Bone marrow (tissue), 2 donors: ENCODE measurements at places on chromosomes 12 and 14.

DNA sequence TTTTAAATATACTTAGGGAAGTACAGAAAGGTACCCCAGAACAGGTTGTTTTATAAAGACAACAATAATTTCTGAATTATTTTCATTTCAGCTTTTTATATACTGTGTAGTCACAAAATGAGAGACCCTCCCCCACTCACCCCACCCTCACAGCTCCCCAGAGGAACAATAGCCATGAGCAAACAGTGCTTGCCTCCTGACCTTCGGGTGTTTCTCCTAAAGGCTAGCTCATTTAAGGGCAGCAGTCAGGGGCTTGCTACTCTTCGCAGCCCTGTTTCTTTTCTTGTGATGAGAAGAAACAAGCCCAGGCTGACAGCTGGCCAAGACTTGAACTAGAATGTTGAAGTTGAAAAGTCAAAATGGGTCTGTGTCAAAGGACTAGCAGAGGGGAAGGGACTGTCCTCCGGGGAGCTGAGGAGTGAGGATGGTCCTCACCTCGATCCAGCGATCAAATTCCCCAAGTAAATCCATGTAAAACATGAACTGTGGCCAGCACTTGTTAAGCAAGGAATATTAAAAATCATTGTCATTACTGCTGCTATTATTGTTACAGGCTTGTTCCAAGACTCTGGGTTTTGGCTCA, 133.8 kb upstream of the ARHGAP5 start:
- no peak for DNase-seq

DNA sequence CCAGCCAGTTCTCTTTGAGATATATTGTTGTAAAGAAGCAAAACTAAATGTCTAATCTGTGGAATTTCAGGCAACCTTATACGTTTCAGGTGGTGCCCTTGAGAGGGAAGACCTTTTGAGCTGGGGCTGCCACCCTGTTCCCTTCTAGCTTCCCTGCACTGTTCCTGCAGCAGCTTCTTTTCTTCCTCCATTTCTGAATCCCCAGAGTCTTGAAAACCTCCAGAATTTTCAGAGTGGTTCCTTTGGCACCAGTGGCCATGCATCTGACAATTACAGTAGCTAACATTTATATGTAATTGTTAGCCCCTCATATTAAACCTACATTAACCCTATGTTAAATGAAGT, 271.3 kb downstream of the ZFP36L1 start:
- DNase-seq, result no peak

GRCh38 chr14:22812744-22813143, 2.5 kb downstream of the SLC7A7 start:
- DNase-seq, result no peak

DNA sequence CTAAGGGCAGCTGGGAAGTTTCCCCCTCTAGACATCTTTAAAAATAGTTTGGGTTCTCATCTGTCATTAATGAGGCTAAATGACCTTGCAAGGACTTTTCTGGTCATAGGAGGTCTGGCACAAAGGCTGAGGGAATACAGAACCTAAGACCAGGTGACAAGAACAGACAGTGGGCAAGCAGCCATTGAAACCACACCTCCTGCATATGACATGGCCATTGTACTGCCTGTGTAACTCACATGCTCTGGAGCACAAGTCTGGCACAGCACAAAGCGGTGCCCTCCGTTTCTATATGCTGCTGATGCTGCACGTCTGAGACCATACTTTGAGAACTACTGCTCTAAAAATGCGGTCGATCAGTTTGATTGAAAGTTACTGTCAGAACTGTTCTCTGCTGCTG, 143.3 kb downstream of the APAF1 start:
- DNase-seq, result no peak

DNA sequence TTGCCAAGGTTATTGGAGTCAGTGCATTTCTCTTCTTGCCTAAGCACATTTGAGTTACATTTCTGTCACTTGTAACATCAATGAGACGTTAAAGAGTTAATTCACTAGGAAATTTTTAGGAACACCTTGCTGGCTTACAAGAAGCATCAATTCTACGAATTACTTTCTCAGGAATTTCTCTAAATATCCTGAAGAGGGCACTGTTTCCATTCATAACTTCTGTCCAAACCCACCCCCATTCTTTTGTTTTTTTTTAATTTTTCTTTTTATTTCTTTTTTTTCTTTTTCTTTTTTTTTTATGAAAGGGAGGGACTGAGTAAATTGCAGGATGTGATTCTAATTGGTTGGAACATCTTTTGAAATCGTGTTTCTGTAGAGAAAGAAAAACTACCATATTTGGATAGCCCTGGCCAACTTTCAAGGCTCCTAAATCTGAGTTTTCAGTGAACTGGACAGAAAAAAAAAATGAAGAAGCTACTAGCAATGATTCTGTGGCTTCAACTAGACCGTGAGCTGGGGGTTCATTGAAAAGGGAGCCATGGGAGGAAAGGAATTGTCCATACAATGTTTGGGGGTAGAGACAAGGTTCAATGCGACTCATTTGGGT, 285.3 kb downstream of the DAD1 start:
- DNase-seq, result no peak

GRCh38 chr12:69685810-69686209, 13.3 kb downstream of the BEST3 start:
- no peak for DNase-seq

GRCh38 chr12:57724003-57724935, 14.3 kb downstream of the AGAP2 start:
- DNase-seq, result no peak

DNA sequence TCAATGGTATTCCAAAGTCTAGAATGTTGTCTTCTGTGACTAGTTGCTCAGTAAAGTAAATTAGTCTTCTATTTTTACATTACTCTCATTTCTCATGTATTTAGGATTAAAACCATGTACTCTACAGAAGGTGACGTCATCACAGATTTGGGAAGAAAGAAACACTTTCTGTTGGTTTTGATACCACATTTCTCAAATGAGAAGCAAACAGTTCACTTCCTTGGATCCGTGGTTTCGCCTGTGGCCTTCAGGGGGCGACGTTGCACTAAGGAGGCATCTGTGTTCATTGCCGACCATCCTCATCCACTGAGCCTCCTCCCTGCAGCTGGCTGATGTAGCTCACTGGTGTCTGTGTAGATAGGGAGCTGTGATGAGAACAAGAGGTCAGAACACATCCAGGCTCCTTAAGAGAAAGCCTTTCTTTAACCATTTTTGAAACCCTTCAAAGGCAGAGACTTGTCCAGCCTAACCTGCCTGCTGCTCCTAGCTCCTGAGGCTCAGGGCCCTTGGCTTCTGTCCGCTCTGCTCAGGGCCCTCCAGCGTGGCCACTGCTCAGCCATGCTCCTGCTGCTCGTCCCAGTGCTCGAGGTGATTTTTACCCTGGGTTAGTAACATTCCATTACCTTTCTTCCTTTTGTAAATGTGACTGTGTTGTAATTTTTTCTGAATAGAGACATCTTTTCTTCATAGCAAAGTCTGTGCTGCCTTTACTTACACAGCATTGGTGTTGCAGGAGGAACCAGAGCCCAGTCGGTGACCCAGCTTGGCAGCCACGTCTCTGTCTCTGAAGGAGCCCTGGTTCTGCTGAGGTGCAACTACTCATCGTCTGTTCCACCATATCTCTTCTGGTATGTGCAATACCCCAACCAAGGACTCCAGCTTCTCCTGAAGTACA, 220.6 kb upstream of the OR4E1 start:
- peak; percentile 22 for DNase-seq

DNA sequence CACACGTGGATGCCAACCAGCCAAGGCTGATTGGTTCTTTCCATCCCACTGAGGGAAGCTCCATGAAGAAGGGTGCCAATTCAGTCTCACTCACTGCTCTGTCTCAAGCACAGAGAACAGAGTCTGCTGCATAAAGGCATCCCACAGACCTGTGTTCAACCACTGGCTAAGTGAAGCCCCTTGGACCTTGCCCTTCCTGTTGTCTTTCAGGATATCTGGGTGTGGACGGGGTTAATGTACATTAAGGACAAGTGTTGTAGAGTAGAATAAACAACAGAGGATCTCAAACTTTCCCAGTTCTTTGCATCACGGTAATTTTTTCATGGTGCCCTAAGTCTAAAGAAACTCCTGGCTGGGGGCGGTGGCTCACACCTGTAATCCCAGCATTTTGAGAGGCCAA, 33.1 kb upstream of the GPATCH2L start:
- no peak for DNase-seq

- no peak for DNase-seq
Measured at GRCh38 chr12:54975875-54976274, 8.7 kb downstream of the TESPA1 start.

GRCh38 chr12:103771466-103771865, 69.6 kb downstream of the NT5DC3 start:
- DNase-seq, result peak; percentile 9

- DNase-seq, result no peak
Measured at GRCh38 chr14:72675126-72675525, 218.8 kb downstream of the DPF3 start.

- no peak for DNase-seq
Measured at GRCh38 chr14:54606178-54606577, 39.2 kb downstream of the SAMD4A start.

GRCh38 chr12:116416166-116416565, 138.7 kb upstream of the MED13L start:
- no peak for DNase-seq

- DNase-seq, result no peak
Measured at GRCh38 chr12:87311206-87311605, 718.0 kb downstream of the C12orf50 start.

- DNase-seq, result no peak
Measured at GRCh38 chr12:67327466-67327865, 58.3 kb downstream of the CAND1 start.

- DNase-seq, result no peak
Measured at GRCh38 chr14:97268097-97268496, 470.9 kb downstream of the VRK1 start.

DNA sequence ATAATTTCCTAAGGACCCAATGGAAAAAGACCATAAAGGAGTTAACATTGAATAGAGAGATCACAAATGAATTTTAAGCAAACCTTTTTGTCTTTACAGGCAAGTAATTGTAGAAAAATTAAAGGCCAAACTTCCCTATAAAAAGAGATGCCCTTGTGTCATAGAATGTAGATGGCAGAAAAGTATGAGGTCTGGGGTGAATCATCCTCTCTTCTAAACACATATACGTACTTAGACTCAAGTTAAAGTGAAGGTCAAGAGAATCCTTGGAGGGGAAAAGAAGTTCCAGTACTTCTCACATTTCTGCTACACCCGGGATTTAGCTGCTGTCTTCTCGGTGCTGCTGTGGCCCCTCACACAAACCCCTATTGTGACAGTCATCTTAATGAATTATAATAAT, 116.2 kb upstream of the ARID2 start:
- DNase-seq, result no peak

- no peak for DNase-seq
Measured at GRCh38 chr14:33904609-33905008, 46.3 kb downstream of the EGLN3 start.

GRCh38 chr14:65949711-65950516, 536.3 kb upstream of the CCDC196 start:
- no peak for DNase-seq

DNA sequence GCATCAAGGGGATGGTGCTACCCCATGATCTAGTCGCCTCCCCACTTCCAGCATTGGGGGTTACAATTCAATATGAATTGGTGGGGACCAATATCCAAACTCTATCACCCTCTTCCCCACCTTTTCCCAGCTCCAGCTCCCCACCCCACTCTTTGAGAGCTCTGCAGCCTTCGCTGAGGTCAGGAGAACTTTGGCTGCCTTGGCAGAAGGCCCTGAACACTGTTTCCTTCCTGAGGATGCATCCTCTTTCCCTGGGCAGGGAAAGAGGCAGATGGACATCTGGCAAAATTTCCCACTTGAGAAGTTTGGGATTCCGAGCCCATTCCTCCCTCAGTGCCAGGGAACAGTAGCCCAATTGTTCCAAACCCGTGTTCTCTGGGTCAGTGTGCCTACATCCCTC, 169.1 kb downstream of the TSPAN9 start:
- DNase-seq, result no peak

- DNase-seq, result no peak
Measured at GRCh38 chr14:105879867-105880561, 353.6 kb downstream of the TMEM121 start.

DNA sequence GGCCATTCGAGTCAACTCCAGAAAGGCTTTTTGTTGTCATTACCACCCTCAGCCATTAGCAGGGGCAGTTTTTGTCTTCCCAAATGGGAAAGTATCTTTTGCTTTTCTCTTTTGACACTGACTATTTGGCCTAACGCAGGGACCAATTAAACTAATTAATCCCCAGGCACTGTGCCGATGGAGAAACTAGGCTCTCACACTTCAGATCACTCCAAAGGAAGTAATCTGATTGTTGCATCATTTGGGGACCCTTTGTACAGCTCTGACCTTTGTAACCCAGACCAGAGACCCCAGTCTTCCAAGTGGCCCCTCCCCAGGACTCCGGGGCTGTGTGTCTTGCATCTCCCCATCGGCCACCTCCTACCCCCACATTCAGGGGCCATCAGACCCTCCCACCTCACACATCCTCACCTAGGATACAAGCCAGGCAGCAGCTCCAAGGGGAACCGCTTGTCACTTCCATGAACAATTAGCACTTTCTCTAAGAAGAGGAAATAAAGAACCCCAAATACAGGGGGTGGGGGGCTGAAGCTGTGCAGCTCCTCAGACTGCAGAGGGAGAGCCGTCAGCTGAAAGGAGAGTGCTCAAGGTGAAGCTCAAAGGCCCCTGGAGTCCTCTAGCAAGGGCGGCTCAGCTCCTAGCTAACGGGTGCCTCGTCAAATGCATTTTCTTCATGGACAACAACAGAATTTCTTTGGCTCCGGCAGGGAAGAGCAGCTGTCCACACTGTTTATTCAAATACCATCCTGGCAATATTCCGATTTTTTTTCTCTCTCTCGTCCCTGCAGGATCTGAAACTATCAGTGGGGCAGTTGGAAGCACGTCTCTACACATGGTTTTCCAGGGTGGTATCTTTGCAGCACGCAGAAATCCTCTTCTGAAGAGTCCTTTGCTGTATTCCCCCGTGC, 64.3 kb upstream of the DIO3 start:
- no peak for DNase-seq

GRCh38 chr14:70585231-70585630, 15.2 kb downstream of the MED6 start:
- DNase-seq, result no peak

DNA sequence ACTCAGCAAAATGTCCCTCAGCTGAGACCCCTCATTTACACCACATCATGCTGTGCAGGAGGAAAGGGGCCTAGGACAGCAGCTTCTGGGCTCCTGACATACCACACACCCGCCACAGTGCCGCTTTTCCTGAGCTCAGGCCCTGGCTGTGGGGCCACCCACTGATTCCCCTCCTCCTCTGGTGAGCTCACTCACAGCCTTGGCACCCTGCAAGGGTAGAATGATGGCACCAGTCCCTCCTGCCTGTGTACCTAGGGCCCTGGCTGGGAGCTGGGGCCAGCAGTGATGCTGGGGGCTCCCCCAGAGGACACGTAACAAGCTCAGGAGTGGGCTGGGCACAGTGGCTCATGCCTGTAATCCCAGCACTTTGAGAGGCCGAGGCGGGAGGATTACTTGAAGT, 44.4 kb downstream of the PLEKHD1 start:
- DNase-seq, result no peak
